Activated gamma-delta T cell treated with Interleukin-2 at 50 U/mL for 16 hours (primary cell): ENCODE measurements at places on chromosomes 5 and 9.

- DNase-seq = no peak
Observed at GRCh38 chr5:67255881-67256280, 59.3 kb upstream of the CD180 start.

DNA sequence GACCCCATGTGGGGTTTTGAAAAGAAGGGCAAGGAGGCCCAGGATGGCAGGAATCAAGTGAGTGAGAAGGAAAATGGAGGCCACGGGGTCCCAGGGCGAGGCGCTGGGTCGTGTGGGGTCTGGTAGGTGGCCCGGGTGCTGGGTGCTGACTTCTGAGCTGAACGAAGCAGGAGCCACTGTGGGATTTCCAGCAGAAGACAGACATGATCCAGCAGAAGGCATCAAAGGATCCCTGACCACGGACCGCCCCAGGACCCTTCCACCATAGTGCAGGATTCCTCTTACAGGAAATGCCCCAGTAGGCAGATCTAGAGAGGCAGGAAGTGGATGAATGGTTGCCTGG, 106.7 kb downstream of the ADAMTS2 start:
- DNase-seq = no peak

- no peak for DNase-seq
Observed at GRCh38 chr9:28967226-28967625, 1393.9 kb upstream of the C9orf72 start.

DNA sequence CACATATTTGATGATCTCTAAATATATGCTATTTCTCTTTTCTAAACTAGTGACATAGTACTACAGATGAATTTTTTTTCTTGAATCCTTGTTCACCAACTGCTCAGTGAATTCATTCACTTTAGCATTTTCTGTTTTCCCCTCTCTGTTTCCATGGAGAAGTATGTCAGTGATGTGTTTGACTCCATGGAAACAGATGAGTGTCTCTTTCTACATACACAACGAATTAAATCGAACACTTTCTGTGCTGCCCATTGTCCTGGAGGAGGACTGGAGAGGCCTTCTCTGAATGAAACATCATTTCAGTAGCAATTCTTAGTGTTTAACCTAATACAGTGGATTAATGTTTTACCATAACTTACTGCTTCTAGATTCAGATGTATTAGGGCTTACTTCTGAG, 9.5 kb downstream of the INVS start:
- no peak for DNase-seq

- DNase-seq = no peak
Observed at GRCh38 chr9:6562871-6563430, 82.6 kb downstream of the GLDC start.

GRCh38 chr5:97388794-97389193, 205.7 kb upstream of the RIOK2 start:
- no peak for DNase-seq

GRCh38 chr9:130117376-130117775, 54.8 kb upstream of the NCS1 start:
- DNase-seq = no peak

- no peak for DNase-seq
Observed at GRCh38 chr5:173598686-173599085, 17.8 kb downstream of the BOD1 start.

GRCh38 chr5:154714266-154714986, 40.8 kb upstream of the LARP1 start:
- no peak for DNase-seq

DNA sequence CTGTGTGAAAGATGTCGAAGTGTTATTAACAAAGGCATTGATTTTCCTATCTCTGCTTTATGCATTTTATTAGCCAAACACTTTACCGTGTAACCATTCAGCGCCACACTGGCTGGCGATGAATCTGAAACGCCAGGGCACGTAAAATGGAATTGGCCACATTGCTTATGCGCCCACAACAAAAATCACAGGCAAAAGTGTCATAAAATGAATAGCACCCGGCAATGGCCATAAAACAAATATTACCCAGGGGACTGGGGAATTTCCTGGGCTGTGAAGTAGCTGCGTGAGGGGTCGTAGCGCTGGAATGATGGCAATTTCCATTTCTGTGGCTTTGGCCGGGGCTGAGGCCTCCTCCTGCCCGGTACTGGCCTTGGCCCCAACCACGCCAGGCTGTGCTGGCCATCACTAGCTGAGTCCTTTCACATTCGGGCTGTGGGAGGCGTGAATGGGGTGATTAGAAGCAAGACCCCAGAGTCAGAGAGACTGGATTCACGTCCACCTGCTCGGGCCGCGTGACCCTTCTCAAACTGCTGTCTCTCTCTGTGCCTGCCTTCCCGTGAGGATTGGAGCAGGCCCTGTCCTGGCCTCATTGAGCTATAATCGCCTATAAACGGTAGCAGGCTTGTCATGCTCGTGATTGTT, 254.5 kb downstream of the PBX3 start:
- DNase-seq = no peak

GRCh38 chr9:110575169-110575568, 4.4 kb downstream of the SVEP1 start:
- DNase-seq = no peak

GRCh38 chr5:174972291-174972690, 247.9 kb downstream of the MSX2 start:
- DNase-seq = no peak

DNA sequence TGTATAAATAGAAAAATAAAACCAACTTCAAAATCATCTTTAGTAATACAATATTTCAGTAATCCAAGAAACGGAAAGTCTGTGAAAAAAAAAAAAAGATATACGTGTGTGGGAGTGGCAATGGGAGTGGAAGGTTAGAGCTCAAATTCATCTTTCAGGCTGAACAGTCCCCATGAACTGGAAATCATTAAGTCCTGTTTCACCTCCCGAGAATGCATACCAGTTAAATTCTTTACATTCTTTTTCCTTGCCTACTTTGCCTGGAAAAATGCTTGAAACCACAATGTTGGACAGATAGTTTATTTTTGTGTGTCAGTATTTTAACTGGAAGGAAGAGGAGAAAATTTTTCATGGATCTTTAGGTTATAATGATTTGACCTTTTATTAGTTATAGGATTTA, 166.8 kb downstream of the MUSK start:
- no peak for DNase-seq

DNA sequence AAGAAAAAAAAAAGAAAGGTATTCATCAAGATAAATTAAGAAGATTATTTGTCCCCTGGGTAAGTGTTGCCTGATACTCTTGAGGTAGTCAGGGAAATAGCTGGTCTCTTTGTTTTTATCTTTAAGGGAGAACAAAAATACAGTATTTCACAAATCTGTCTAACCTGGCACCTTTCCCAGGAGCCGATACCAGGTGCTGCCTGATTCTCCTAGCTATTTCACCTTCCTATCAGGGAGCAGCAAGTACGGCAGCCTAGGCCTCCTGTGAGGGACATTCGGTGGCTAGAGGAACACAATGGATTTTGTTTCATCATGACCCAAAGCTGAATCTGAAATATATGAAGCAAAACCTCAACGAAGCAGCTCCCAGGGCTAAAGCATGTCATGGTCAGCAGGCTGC, 86.0 kb downstream of the TARS1 start:
- DNase-seq = no peak

GRCh38 chr5:1413211-1413610, 32.0 kb downstream of the SLC6A3 start:
- DNase-seq = no peak

DNA sequence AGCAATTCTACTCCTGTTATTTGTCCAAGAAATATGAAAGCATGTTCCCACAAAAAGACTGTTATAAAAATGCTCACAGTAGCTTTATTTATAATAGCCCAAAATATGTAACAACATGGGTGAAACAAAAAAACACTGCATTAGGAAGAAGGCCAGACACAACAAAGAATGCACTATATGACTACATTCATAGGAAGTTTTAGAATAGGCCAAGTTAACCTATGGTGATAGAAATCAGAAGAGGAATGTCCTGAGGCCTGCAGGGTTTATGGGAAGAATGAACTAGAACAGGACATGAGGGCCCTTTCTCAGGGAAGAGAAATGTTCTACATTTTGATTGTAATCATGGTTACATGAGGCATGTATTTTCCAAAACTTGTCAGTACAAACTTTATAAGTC, 24.7 kb upstream of the TAS2R1 start:
- DNase-seq = no peak

- no peak for DNase-seq
Observed at GRCh38 chr9:84937180-84937579, 267.7 kb downstream of the NTRK2 start.

GRCh38 chr5:150241298-150242160, 48.0 kb downstream of the CAMK2A start:
- no peak for DNase-seq
